ENCODE measurements at places on chromosomes 16 and 17.

DNA sequence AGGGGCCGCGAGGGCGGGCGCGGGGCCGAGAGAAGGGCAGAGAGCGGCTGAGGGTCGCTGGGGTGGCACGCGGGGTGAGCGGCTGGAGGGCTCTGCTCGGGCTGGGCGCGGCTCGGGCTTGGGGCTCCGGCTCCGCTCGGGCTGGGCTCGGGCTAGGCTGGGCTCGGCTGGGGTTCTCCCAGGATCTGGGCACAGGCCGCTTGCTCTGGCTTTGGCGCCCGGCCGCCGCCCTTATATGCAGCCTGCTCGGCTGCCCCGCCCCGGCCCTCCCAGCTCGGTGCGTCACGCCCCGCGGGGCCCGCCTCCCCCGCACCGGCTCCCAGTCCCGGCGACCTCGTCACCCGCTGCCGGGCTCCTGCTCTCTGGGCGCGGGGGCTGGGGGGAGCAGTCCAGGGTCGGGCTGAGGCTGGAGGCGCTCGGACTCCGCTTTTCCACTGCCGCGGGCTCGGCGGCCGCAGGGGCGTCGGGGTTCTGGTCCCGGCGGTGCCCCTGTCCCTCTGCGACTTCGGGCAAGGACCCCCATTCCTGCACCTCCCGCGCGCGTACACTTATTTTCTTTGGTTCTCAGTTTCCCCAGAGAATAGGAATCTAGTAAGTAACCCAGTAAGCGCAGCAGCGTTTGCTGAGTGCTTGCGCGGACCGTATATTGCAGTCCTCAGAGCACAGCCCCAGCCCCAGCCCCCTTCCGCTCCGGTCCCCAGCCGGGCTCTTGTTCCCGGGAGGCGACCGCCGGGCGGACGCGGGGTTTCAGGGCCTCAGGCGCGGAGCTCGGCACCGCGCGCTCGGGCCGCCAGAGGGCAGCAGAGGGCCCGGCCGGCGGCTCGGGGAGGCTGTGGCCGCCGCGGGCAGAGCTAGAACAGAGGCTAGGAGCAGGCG is at the start of gene RASD1:
Gene RASD1 (minus strand): TSS at position 207 of the 876 bp plus-strand sequence. CDS start 214 bp downstream, outside the sequence.
- DNase-seq = peak; percentile 94

DNA sequence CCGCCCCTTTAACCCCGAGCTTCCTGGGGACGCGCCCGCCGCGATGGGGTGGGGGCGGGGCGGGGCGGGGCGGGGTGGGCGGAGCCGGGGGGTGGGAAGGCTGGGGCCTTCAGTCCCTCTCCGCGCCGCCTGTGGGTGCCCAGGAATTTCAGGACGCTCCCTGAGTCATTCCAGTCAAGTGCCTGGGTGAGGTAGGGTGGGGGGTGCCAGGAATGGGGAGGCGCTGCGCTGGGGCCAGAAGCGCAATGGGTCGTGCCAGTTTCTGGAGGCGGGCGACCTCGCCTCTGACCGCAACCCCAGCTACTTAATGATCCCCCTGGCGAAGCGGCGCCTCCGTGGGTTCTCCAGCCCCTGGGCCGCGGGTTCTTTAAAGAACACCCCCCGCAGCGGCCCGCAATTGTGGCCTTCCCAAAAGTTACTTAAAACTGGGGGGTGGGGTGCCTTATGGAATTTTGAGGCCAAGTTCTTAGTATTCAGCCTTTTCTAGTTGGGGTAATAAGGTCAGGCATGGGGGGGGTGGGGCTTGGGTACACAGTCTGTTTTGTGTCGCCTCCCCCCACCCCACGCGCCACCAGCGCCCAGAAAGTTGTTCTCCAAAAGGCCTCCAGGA is 826 bp upstream of the GSE1 start:
- peak; percentile 92 for DNase-seq

- no peak for DNase-seq
Measured at GRCh38 chr17:76370261-76370993, 14.0 kb upstream of the SPHK1 start.

GRCh38 chr16:54878301-54878700 is 52.4 kb upstream of the IRX5 start:
- DNase-seq = no peak

- no peak for DNase-seq
Measured at GRCh38 chr16:56888806-56889205, 23.8 kb downstream of the SLC12A3 start.

- no peak for DNase-seq
Measured at GRCh38 chr17:50722746-50723145, 3.3 kb downstream of the LUC7L3 start.

DNA sequence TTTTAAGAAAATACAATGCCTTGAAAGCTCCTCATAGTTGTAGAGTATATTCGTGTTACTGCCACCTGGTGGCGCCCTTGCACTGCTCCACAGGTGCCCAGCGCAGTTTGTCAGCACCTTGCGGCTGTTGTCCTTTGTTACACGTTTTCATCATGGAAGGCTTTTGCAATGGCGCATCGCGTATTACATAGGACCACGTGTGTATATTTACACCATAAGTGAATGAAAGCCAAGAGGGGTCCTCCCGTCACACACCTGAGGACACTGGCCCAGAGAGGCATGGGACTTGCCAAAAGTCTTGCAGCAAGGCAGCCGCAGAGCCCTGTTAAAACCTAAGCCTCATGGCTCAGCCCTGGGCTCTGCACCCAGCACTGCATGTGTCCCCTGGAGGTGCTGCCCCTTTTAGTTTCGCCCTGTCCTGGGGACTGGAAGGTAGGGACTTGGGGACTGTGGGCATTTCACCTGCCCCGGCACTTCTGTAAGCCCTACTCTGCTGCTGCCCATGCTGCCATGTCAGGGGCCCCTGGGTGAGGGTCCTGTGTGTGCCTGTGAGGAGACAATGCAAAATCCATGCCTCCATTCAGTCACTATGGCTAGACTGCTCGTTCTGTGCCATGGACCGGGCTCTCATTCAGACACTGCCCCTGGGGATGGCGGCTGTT is 24.3 kb downstream of the POLR3E start:
- DNase-seq = peak; percentile 57

DNA sequence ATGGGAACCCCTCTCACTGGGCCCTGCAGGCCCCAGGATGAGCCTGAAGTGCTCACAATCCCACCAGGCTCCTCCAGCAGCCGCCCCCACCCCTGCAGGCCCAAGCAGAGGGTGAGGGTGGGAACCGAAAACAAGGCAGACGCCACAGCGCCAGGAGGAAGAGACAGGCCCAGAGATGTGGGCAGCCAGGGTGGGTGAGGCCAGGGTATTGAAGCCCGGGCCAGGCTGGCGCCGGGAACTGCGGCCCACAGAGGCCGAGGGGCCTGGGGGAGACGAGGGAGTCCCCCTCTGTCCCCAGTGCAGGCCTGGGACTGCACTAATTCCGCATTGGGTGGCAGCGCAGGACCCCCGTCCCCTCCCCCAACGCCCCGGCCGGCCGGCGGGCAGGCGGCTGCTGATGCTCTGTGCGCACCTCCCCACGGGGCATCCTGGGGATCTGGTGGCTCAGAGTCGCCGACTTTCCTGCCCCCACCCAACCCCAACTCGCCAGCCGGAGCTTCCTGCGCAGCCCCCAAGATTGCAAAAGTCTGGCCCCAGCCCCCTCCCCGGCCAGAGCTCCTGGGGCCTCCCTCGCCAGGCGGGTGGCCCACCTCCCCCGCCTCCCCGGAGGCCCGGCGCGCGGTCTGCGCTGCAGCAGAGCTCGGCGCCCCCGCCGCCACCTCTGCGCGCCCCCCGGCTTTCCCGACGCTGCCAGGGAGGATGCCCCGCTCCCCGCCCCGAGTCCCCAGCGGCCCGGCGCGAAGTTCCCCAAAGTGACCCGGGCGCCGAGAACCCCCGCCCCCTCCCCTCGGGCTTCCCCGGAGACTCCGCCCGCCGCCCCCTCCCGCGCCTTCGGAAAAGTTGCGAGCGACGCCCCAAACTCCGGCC is 107.8 kb downstream of the ENGASE start:
- DNase-seq = no peak

GRCh38 chr17:56367366-56367765 is 214.1 kb downstream of the ANKFN1 start:
- no peak for DNase-seq

DNA sequence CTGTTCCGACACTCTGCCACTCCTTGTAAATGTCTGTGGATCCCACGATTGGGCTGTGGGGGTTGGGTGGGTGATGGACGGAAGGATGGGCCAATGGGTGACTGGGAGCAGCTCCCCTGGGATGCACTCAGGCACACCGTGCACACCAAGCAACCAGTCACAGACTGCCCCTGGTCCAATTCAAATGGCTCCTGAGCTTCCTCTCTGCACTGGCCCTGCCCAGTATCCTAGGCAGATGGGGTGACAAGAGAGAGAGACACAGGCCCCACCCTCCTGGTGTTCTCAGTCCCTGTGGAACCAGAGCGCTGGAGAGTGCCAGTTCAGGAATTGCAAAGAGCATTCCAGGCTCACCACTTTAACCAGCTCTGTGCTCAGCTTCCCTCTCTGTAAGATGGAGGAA is 32.8 kb downstream of the BEAN1 start:
- DNase-seq = no peak

GRCh38 chr16:50692999-50693781 is at the start of gene NOD2:
NOD2 (plus strand) TSS chr16:50693606; CDS start chr16:50699496, 5,890 bp downstream.
- DNase-seq = peak; percentile 36

GRCh38 chr17:64110379-64111152 is 19.4 kb downstream of the ERN1 start:
- DNase-seq = no peak

DNA sequence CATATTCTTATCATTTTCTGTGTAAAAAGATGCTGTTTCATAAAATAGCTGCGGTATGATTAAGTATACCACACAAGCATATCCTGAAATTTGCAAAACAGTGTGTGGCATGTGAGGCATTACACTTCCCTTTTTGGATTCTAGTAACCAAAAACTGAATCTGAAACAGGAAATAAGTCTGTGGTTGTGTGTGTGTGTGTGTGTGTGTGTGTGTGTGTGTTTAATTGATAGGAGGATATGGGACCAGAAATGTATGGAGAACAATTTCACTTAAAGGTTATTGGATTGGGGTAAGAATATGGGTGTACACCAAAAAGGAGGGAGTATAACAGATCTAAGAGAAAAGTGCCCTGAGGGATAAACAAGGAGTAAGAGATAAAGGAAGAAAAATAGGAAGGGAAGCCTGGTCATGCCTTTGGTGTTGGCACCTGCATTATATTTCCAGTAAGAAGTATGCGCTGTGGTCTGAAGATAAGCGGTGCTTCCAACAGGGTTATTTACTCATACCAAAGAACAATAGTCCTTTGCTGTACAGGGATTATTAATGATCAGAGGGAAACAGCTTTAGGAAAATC is 4.0 kb downstream of the LYRM1 start:
- DNase-seq = no peak

DNA sequence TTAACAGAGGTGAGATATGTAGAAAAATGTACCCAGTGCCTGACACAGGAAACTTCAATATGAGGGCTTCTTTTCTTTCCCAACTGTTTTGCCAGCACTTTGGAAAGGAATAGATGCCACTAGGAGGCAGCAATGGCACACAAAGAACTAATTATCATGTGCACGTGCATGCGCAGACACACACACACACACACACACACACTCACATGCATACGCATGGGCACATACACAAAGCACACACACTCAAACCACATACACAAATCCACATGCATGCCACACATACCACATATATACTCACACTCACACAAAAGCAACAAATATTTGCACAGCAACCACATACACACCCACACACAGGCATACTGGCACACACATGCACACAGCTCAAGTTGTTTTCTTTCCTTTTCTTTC is 8.8 kb upstream of the CEP112 start:
- peak; percentile 42 for DNase-seq

DNA sequence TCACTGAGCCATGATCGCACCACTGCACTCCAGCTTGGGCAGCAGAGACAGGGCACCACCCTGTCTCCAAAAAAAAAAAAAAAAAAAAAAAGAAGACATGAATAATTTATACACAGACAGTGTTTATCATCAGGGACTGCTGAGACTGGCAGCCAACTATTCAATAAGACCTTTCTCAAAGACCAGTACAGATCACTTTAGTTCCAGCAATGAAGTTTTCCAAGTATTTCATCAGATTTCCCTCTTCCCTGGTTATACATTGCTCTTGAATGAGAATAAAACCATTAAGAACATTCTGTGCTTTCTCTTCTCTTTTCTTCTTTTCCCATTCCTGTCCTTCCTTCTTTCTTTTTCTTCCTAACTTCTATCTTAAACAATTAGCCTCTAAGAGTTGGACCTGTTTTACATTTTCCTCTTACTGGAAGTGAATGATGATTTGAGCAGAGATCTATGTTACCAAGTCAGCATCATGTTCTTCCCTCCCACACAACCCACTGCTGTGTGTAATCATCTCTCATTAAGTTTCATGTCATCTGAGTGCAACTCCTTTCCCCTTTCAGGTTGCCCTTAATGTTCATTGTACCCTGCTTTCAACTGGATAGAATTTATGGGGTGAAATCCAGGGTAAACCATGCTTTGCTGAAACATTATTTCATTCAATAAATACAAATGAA is 35.9 kb upstream of the SMIM36 start:
- DNase-seq = no peak

- DNase-seq = no peak
Measured at GRCh38 chr17:81084680-81085419, 49.9 kb downstream of the BAIAP2 start.

DNA sequence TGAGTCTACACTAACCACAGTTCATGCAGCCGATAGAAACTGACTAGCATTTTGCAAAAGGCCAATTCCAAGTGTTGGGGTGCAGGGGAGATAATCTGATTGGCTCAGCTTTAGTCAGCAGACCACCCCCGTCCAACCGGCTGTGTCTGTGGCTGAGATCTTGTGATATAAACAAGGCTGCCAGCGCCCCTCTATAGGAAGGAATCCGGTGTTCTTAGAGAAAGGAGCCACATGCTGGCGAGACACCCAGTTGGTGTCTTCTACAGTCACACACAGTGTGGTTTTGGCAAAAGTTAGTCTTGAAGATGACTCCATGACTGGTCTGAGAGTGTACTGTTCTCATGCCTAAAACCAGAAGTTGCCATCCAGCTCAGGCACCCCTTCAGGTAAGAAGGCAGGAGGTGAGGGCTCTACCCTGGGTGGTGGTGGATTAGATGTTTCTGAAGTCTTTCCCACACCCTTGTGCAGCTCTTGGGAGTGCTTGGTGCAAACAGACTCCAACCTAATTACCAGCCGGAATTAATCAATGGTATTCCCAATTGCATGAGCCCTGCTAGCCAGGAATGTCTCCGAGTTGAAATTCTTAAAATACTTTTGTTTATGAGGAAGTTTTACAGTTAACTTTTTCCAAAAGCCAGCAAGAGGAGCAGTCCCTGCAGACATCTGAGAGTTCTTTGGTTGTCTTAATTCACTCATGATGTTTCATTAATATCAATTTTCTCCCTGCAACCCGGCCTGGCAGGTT is 172.3 kb upstream of the IRX6 start:
- DNase-seq = no peak

GRCh38 chr16:19393226-19394111 is 24.2 kb upstream of the TMC5 start:
- DNase-seq = no peak

DNA sequence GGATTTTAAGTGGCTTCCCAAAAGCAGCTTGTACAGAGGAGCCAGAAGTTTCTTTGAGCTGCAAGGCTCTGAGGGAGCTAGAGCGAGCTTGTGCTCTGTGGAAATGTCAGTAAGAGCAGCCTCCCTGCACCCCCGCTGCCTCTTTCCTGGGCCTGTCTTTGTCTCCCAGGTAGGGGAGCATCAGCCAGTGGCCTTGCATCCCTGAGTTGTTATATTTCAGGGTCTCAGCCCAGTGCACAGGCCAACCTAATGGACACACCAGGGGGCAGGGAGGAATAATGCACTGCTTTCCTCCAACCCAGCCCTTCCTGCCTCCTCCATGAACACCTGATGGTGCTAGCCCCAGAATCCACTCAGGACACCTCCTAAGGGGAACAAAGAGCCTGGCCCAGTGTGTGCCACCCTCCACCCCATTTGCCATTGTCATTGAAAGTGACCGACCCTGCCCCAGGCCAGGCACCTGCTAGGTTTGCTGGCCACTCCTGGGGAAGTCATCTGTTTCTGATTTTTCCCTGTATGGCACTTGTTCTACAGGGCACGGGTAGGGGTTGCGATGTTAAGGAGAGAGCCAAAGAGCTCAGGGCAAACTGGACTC is 6.3 kb downstream of the TPPP3 start:
- no peak for DNase-seq

Measured in HuH-7.5 (cell line).